T follicular helper cell (primary cell): ENCODE measurements at places on chromosomes 11 and 22.

- DNase-seq = no peak
Observed at GRCh38 chr11:31254415-31254814, 115.1 kb downstream of the DCDC1 start.

DNA sequence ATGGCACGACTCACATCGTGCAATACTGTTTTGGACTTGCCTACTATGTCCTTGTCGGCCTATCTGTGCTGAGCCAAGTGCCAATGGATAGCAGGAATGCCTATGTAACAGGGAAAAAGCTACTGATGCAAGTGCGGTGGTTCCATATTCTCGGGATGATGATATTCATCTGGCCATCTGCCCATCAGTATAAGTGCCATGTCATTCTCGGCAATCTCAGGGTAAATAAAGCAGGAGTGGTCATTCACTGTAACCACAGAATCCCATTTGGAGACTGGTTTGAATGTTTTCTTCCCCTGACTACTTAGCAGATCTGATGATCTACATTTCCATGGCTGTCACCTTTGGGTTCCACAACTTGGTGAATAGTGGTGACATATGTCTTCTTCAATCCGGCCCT, 20.1 kb downstream of the OOSP3 start:
- no peak for DNase-seq

GRCh38 chr11:1260023-1260501, 37.2 kb downstream of the MUC5B start:
- DNase-seq = peak; percentile 15

DNA sequence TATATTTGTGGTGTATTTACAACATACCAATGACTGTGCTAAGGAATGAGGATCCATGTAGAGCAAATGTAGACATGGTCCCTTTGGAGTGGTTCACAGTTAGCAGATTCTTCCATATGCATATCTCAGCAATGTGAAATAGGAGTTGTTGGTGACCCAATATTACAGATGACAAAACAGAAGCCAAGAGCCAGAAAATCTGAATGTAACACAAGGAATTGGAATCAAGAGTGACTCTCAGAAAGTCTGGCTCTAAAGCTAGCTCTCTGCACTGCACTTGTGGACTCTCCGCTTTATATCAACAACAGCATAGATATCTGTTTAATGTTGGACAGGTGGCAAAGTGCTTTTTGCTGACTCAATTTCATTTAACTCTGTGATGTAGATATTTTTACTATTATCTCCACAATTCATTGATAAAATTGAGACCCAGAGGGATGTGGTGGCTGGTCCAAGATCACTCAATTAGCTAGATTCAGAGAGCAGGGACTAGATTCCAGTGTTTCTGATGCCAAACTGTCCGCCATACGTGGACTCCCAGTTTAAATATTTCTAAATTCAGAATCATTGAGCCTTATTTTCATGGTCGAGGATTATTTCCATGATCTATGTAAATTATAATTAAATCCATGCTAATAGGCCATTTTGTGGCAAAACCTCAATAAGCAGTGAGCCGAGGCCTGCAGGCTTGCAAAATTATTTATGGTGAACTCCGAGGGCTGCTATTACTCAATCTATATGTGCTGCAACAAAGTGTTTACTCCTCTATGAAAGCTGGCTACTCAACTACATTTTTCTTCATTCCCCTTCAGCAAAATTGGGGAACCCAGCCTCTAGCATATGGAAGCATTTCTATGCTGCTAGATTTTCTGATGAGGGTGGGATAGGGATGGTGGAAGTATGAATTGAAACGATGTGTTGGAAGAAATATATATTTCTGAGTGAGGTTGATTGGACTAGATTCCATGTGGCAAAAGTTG, 21.1 kb upstream of the TENM4 start:
- DNase-seq = no peak

DNA sequence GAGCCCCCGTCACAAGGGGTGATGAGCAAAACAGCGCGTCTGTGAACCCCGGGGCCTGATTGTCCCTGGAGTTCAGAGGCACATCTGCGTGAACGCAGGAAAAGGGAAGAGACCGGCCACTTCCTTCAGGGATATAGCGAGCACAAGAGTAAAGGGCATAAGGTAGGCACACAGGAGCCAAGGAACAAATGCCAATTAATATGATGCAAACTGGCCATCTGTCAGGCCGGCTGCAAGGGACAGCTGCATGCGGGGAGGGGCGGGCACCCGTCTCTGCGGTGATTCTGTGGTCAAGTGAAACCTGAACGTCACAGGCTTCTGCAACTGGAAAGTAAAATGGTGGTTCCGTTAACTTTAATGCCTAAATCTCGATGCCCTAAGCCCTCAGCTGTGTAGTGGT, 64.7 kb downstream of the TRIM29 start:
- DNase-seq = no peak

DNA sequence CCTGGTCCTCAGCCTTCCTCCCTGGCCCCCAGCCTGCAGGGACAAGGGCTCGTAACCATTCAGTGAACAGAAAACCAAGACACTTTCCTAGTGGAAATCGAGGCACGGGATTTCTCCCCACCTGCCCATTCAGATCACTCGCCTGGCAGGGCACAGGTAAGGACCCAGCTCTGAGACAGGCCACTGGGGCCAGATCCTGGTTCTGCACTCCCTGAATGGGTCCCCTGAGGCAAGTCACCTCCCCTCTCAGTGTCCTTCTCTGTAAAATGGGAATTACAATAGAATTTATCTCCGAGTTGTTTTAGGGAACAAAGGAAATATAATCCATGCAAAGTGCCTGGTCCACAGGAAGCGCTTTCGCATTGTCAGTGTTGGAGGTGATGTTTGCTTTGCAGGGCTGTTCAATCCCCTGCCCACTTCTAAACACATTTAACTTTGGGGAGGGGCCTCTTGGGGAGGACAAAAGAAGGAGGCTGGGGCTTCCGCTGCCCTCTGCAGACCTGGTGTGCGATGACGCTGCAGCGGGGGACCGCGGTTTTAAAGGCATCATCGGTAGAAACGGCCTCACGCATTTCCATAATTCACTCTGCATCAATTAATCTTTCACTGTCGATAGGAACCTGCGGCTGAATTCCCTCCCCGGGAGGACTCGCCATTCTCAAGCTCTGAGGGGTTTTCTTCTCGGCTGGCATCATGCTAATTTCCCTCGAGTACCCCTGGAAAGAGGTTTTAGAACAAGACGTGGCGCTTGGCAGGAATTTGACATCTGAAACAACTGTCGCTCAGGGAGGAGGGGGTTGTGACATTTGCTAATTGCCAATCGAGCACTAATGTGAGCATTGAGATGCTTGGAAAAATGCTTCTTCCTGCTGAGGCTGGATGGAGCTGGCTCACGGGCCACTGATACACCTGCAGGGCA, 70.4 kb upstream of the FGF3 start:
- no peak for DNase-seq

- DNase-seq = no peak
Observed at GRCh38 chr22:39946503-39947219, 13.5 kb upstream of the TMA7B start.

DNA sequence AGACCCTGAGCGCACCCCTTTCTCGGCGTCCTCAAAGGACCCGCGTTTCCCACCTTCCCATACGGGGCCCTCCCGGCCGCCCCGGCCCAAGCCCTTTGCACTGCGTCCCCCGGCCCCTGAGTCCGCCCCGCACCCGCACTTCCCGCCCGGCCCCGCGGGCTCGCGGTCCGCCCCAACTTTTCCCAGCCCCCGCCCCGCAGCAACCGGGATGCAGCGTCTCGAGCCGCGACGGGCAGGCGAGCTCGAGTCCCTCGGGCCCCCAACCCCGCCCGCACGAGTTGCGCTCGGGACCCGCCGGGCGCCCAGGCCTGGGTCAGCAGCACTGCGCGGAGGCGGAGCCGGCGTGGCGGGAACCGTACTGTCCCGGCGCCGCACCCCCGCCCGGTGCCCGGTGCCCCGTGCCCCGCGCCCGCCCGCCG, 371 bp downstream of the SMCO4 start:
- DNase-seq = no peak

DNA sequence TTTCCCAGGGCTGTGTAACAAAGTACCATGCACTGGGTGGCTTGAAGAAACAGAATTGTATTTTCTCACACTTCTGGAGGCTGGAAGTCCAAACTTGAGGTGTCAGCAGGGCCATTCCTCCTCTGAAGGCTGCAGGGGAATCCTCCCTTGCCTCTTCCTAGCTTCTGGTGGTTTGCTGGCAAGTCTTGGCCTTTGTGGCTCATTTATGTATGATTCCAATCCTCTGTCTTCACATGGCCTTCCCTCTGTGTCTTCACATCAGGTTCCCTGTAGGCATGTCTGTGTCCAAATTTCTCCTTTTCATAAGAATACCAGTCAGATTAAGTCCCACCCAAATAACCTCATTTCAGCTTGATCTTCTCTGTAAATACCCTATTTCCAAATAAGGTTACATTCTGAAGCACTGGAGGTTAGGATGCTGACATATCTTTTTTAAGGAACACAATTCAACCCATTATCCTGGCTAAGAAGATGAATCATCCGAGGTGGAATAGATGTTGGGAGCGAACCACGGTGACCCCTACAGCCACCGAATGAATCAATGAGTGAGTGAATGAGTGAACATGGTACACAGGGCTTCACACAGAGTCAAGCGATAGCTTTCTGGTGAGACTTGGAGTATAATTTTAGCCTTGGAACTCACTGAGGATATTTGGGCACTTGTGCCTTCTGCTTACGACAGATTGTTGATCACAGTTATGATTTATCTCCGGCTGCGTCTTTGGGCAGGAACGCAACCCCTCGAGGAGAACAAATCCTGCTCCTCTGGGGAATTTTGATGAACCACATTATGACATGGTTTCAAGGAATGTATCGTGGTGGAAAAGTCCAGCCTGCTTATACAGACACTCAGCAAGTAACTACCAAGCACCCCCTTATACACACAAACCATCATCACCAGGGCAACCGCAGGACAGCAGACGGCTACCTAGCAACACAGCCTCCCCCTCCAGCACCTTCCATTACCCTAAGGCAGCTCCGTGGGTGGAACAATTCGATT, 34.3 kb upstream of the MICAL2 start:
- no peak for DNase-seq

GRCh38 chr22:40415531-40416266, 45.3 kb downstream of the SGSM3 start:
- DNase-seq = no peak

DNA sequence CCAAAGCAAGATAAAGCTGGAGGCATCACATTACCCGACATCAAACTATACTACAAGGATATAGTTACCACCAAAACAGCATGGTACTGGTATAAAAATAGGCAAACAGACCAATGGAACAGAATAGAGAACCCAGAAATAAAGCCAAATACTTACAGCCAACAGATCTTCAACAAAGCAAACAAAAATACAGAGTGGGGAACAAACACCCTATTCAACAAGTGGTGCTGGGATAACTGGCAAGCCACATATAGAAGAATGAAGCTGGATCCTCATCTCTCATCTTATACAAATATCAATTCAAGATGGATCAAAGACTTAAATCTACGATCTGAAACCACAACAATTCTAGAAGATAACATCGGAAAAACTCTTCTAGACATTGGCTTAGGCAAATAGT, 50.0 kb upstream of the CLTCL1 start:
- DNase-seq = no peak

GRCh38 chr11:15852179-15852578, 504.2 kb downstream of the SOX6 start:
- DNase-seq = no peak

DNA sequence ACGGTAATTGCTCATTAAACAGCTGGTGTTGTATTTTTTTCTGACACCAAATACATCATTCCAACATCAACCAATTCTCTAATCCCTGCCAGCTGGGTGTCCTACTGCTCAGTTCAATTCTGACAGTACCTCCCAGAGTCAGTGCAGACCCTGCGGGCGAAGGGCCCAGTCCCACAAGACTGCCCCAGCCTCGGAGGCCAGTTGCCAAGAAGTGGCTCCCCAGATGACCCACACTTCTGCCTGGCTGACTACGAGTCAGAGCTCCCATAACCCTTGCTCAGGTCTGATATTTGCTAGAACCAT, 147.2 kb downstream of the CTTN start:
- DNase-seq = no peak

- no peak for DNase-seq
Observed at GRCh38 chr11:95256321-95256779, 25.3 kb upstream of the SESN3 start.

DNA sequence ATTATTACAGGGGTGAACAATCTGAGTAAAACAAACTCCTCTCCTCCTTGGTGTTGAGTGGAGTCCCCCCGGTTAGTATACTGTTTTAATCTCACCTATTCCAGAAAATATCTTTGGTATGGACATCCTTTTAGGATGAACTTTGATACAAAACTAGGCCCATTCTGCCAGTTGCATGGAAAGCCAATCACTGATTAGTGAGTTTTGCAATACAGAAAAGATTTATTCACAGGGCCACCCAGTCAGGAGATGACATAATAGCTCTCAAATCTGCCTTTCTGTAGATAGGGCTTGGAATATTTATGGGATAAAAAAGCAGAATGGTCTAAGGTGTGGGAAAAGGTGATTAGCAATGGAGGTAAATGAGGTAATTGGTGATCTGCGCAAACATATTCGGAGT, 30.3 kb upstream of the SLC22A25 start:
- no peak for DNase-seq

DNA sequence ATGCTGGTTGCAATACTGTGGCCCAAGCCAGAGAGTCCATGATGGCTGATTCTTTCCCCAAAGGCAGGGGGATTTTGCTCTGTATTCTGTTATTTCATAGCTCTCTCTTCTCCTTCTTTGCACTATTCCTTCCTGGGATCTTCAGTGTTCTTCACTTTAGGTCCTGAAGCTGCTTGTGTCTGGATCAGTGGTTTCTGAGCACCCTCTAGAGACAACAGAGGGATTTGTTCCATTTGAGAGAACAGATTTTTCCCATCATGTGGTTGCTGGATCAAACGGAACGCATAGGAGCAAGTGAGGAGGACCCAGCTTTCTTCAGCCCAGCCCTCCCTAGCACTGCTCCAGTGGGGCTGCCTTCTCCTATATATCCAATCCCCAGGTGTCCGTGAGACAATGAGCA, 68.7 kb upstream of the SYN3 start:
- no peak for DNase-seq

- DNase-seq = no peak
Observed at GRCh38 chr11:12303421-12304149, 73.8 kb upstream of the PARVA start.

GRCh38 chr22:43910178-43910695, 13.4 kb upstream of the PNPLA3 start:
- no peak for DNase-seq

DNA sequence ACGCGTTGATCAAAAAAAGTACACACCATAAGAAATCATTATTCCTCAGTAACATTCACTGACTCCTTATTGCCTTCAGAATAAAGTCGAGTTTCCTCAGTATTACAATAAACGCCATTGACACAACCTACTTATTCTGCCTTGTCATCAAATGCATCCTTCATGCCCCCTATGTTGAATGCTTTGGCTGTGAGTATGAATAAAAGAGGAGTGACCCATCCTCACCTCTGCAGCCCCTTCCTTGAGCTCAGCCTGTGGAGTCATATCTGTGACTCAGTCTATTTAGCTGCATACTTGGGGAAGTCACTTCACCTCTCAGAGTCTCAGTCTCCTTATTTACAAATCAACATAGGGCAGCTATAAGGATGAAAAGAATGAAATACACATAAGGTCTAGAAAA, 65.1 kb downstream of the USP35 start:
- no peak for DNase-seq
